ENCODE measurements at places on chromosomes 4 and X.

DNA sequence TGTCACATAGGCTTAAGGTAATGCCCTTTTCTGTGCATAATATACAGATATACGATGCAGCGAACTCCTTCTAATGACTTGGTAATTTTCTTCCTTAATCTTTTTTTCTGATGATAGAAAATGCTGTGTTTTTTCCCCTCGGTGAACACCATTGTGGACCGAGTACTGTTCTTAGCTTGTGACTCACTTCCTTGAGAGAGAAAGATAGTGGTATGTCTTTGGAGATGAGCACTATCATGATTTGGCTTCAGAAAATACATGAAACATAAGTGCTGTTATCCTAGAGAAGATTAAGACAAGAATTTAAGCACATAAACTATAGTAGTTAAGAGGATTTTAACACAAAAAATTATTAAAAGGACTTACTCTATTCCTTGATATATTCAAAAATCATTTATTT is 63.9 kb downstream of the RS1 start:
- no peak overlapping the region for H3K4me3 ChIP-seq
- H3K27me3 ChIP-seq, result no peaks in the 10 kb centered on the region
- no peaks in the 10 kb centered on the region for H3K36me3 ChIP-seq
- no peak for DNase-seq
- H3K4me1 ChIP-seq, result no peaks in the 10 kb centered on the region
- H3K27ac ChIP-seq, result no peak overlapping the region

- H3K36me3 ChIP-seq, result no peaks in the 10 kb centered on the region
- H3K27ac ChIP-seq, result no peak overlapping the region
- no peaks in the 10 kb centered on the region for H3K4me1 ChIP-seq
- H3K4me3 ChIP-seq, result no peak overlapping the region
Measured at GRCh38 chr4:87532907-87533306, 3.7 kb upstream of the SPARCL1 start.

DNA sequence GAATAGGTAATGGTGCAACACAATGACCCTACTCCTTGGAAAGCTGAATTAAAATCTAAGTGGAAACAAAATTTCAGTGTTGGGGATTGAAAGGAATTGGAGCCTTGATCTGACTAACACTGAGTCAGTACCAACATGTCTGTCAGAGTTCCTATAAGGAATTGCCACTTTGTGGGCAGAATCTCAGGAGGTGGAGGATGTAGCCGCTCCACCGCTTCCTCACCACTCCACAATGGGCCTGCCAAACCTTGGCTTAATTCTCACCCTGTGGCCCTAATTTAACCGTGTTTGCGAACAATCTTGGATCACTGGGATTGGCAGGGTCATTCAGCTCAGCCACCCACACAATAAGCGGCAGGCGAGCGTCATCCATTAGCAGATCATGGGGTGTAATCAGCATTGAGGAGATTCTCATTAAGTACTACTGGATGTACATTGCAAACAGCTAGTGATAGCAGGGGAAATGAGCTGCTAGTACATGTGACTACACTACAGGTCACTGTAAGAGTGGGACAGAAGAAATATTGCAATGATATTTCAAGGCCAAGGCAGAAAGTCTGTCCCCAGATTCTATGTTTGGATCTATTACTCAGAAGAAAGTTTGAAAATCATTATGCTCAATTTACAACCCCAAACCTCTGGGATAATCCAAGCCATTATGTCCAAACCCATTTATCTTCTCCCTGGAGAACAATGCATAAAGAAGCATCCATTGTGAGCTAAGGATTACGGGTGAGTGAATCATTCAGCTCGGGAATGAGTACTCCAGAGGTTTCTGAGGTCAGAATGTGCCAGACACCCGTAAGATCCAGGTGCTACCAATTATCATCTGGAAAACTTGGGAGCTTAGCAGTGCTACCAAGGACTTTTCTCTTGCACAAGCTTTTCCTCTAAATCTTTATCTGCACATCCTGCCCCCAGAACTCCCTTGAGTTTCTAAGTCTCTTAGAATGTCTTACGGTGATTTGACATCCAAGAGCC is 5.8 kb downstream of the SRPX start:
- DNase-seq, result no peak
- peaks cover 10% of the 10 kb centered on the region for H3K4me1 ChIP-seq
- no peaks in the 10 kb centered on the region for H3K36me3 ChIP-seq
- H3K4me3 ChIP-seq, result no peak overlapping the region

- DNase-seq, result no peak
- H3K36me3 ChIP-seq, result no peaks in the 10 kb centered on the region
- H3K4me3 ChIP-seq, result no peak overlapping the region
- H3K27ac ChIP-seq, result no peak overlapping the region
Measured at GRCh38 chr4:176641237-176641636, 151.5 kb downstream of the VEGFC start.

DNA sequence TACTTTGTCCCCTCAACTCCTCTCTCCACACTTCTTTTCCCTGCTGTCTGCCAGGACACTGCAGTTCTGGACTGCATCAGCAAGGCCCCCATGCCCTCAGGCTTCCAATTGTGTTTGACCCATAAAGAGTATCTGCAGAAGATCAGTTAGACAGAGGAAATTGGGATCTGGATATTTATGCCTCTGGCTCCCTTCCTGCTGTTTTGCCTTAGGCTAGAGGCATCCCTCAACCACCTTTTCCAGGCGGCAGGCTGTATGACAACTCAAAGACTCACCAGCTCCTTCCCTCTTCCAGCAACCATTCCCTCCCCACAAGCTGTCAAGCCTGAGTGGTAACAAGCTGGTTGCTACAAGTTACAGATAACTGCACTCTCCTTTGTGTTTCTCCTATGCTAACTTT is 66.4 kb upstream of the NDP start:
- H3K36me3 ChIP-seq, result no peaks in the 10 kb centered on the region
- H3K27ac ChIP-seq, result no peak overlapping the region
- H3K4me3 ChIP-seq, result no peak overlapping the region
- H3K27me3 ChIP-seq, result no peaks in the 10 kb centered on the region
- H3K4me1 ChIP-seq, result peaks cover 11% of the 10 kb centered on the region

- H3K27ac ChIP-seq, result no peak overlapping the region
- no peak overlapping the region for H3K4me3 ChIP-seq
- peaks cover 6% of the 10 kb centered on the region for H3K36me3 ChIP-seq
- H3K27me3 ChIP-seq, result no peaks in the 10 kb centered on the region
Measured at GRCh38 chr4:128305942-128306341, 18.3 kb upstream of the PGRMC2 start.

DNA sequence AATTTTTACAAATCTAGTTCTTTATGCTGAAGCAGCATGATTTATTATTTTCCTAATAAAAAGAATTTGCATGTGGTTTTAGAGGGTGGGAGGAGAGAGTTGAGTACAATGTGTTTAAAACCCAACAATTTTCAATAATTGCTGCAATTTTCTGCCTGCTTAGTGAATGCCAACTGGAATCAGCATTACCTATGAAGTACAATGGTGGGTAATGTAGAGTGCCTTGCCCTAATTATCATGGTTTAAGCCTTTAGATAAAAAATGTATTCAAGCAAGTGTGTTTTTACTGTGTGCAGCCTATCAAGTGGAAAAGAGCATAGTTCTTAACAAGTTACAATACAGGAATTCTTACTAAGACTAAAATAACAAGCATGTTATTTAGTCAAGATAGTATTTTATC is 77.9 kb upstream of the ANKRD50 start:
- no peaks in the 10 kb centered on the region for H3K27me3 ChIP-seq
- no peak overlapping the region for H3K4me3 ChIP-seq
- H3K27ac ChIP-seq, result no peak overlapping the region
- no peaks in the 10 kb centered on the region for H3K36me3 ChIP-seq

- H3K36me3 ChIP-seq, result no peaks in the 10 kb centered on the region
- H3K27me3 ChIP-seq, result no peaks in the 10 kb centered on the region
- DNase-seq, result no peak
- H3K4me1 ChIP-seq, result no peaks in the 10 kb centered on the region
- no peak overlapping the region for H3K27ac ChIP-seq
Measured at GRCh38 chrX:18927558-18927957, 56.4 kb downstream of the PHKA2 start.

DNA sequence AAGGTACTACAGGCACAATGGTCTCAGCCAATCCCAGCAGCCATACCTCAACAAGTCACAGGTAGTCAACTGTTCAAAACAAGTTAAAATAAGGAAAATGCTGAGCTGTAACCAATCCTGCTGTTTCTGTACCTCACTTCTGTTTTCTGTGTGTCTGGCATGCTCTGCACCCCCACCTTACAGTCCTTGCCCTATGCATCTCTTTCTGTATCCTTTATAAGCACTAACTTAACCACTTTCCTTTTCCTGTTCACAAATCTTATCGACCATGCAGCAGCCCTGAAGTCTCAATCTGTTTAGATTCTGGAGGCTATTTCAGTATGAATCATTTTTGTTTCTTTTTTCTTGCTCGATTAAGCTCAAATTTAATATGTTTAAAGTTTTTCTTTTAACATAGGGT is 12.5 kb upstream of the FAM13A start:
- H3K27me3 ChIP-seq, result no peaks in the 10 kb centered on the region
- H3K4me1 ChIP-seq, result no peaks in the 10 kb centered on the region

DNA sequence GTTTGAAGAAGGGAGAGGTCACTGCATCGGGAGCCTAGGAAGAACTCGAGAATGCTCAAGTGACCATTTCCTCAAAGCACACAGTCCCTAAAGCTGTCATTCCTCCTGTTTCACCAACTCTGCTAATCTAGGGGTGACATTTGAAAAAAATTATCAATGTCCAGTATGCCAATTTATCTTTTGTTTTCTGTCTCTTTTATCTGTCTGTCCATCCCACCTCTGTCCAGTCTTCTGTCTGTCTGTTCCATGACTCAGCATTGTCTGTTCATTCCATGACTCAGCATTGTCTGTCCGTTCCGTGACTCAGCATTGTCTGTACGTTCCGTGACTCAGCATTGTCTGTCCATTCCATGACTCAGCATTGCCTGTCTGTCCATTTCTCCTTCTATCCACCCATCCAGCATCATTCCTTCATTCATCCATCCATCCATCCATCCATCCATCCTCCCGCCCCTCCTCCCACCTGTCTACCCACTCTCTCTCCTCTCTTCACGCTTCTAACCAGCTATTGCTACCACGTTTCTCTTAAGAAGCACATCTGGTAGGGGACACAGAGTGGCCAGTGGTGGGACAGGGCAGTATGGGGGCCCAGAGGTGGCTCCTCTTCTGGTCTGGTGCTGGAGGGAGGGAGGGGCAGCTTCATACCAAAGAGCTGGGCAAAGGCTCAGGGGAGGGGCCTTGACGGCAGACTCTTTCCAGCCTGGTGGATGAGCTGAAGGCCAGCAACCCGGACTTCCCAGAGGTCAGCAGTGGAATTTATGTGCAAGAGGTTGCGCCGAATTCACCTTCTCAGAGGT is 34.1 kb downstream of the HTRA3 start:
- H3K27me3 ChIP-seq, result no peaks in the 10 kb centered on the region
- H3K36me3 ChIP-seq, result no peaks in the 10 kb centered on the region
- no peak overlapping the region for H3K4me3 ChIP-seq
- peaks cover 12% of the 10 kb centered on the region for H3K4me1 ChIP-seq
- DNase-seq, result peak; percentile 62

GRCh38 chr4:110632506-110633357 is 9.9 kb upstream of the PITX2 start:
- peaks cover 54% of the 10 kb centered on the region for H3K36me3 ChIP-seq
- DNase-seq, result no peak
- H3K27me3 ChIP-seq, result no peaks in the 10 kb centered on the region
- peaks cover 19% of the 10 kb centered on the region for H3K4me1 ChIP-seq
- no peak overlapping the region for H3K27ac ChIP-seq

DNA sequence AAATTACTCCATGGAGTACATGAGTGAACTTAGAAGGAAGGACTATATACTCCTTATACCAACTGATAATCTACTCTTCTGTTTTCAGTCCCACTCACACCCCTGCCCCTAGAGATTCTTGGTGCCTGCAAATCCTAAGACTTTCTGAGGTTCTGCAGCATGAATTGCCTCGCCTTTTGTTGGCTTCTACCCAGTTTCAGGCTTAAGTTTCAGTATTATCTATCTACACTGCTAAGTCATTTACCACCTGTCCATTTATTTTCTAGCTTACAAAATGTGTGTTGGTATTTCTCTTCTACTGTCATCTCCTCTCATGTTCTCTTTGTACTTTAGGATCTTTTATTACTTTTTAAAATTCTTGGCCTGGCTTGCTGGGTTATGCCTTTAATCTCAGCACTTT is 94.4 kb upstream of the AMOT start:
- no peaks in the 10 kb centered on the region for H3K27me3 ChIP-seq
- no peak for DNase-seq
- H3K27ac ChIP-seq, result no peak overlapping the region
- no peak overlapping the region for H3K4me3 ChIP-seq
- H3K4me1 ChIP-seq, result no peaks in the 10 kb centered on the region

DNA sequence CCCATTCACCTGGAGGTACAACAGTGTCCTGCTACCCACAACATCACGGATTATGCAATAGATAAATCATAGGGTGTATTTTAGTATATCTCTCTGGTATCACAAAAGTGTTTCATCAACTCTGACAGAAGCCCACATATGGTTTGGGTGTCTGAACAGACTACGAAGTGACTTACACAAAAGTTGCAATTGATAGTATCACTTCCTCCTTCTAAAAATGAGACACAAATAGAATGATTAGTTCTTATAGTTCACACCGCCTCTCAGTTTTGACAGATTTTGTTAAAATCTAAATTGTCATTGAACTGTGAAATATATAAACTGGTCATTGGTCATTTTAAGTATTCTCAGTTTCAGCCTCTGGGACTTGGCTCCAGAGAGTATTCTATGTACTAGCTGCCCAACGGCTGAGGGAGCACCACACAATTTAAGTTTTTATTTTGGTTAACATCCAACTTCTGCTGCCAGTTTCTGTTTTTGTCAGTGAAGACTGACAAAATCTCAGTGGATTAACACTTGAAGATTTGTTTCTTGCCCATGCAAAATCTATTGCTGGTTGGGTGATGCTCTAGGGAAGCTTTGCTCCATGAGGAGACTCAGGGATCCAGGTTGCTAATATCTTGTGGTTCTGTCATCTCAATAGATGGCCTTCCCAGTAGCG is 113.8 kb upstream of the PUDP start:
- no peak overlapping the region for H3K4me3 ChIP-seq
- no peak overlapping the region for H3K27ac ChIP-seq
- no peaks in the 10 kb centered on the region for H3K36me3 ChIP-seq
- no peak for DNase-seq
- no peaks in the 10 kb centered on the region for H3K4me1 ChIP-seq
- no peaks in the 10 kb centered on the region for H3K27me3 ChIP-seq

- no peaks in the 10 kb centered on the region for H3K27me3 ChIP-seq
- peaks cover 22% of the 10 kb centered on the region for H3K4me1 ChIP-seq
- no peak overlapping the region for H3K27ac ChIP-seq
- H3K4me3 ChIP-seq, result no peak overlapping the region
Measured at GRCh38 chr4:79854856-79855502, 218.1 kb downstream of the ANTXR2 start.

- peak overlapping the region; percentile 51 for H3K27ac ChIP-seq
- no peak overlapping the region for H3K4me3 ChIP-seq
- DNase-seq, result no peak
- H3K36me3 ChIP-seq, result no peaks in the 10 kb centered on the region
Measured at GRCh38 chr4:24104158-24104565, 214.3 kb upstream of the PPARGC1A start.

DNA sequence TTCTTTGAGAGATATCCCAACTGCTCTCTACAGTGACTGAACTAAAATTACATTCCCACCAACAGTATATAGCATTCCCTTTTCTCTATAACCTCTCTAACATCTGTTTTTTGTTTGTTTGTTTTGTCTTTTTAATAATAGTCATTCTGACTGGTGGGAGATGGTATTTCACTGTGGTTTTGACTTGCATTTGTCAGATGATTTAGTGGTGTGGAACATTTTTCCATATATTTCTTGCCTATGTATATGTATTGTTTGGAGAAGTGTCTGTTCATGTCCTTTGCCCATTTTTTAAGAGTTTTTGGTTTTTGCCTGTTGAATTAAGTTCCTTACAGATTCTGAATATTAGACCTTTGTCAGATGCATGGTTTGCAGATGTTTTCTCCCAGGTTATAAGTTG is 9.0 kb downstream of the USO1 start:
- peak; percentile 77 for DNase-seq
- H3K4me1 ChIP-seq, result peaks cover 17% of the 10 kb centered on the region
- H3K4me3 ChIP-seq, result no peak overlapping the region
- no peaks in the 10 kb centered on the region for H3K36me3 ChIP-seq
- no peaks in the 10 kb centered on the region for H3K27me3 ChIP-seq
